NCI-H748 treated with DMSO at 0.1 percent for 48 hours (cell line): ENCODE measurements at places on chromosomes 13 and 19.
A peak's percentile ranks its signal among the peaks of the same experiment; 100 is the strongest.

DNA sequence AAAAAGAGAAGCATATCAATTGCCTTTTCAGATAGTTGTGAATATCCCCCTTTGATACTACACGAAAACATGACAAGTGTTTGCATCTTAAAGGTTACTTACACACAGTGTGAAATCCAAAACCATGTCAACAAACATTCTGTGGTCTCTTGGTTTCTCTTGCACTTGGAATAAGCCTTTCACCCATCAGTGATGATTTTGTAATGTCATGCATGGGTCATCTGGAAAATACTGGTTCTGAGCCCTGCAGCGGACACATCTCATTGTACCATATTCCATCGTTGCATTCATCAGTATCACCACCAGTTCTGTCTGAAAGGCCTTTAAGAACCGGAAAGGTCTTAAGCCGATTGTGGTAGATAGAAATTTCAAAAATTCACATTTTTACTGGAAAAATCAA, 65.4 kb upstream of the SOX1 start:
- DNase-seq, result no peak

DNA sequence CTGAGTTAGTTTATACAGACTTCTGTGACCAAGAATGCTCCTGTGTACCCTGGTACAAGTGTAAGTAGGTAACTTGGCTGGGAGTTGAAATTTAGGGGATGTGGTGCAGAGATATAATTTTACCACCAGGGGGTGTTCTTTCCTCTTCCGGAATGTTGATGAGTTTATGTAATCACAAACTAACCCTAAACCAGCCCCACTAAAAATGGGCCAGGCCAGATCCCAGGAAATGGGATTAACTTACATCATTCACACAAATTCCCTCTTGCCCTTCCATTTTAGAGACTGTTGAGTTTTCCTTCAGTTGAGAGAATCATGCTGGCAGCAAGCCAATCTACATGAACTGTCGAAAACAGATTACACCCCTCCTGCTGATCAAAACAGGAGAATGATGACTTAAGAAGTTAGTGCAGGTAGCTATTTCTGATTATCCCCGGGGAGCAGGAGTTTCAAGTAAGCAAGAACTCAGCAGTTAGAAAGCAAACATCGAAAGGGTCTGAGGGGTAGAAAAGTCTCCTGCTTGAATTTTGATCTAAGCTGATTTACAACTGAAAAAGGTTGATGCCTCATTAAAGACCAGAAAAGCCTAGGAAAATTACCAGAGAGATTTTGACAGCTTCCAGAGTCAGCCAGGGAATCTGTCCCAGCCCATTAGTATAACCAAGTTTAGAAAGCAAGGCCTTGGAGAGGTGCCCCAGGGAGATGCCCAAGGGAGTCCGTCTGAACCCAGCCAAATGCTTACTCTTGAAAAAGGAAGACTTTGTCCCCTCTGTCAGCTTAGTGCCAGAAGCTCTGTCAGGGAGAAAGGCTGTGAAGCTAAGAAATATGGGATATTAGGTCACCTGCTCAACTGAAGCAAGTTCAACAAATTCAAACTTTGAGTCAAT, 32.3 kb upstream of the MED4 start:
- DNase-seq, result peak; percentile 45

- peak; percentile 91 for DNase-seq
Measured at GRCh38 chr19:10928563-10929401, at the start of the genes TIMM29 and YIPF2. Gene TIMM29 (plus strand): TSS chr19:10928811. CDS start chr19:10928823, 12 bp downstream. Gene YIPF2 (minus strand): TSS chr19:10928639. CDS start chr19:10928410, 229 bp downstream.

GRCh38 chr19:4472174-4472974, at the start of gene HDGFL2:
Gene HDGFL2 (plus strand): TSS chr19:4472297. CDS start chr19:4472351, 54 bp downstream.
- no peak for DNase-seq

DNA sequence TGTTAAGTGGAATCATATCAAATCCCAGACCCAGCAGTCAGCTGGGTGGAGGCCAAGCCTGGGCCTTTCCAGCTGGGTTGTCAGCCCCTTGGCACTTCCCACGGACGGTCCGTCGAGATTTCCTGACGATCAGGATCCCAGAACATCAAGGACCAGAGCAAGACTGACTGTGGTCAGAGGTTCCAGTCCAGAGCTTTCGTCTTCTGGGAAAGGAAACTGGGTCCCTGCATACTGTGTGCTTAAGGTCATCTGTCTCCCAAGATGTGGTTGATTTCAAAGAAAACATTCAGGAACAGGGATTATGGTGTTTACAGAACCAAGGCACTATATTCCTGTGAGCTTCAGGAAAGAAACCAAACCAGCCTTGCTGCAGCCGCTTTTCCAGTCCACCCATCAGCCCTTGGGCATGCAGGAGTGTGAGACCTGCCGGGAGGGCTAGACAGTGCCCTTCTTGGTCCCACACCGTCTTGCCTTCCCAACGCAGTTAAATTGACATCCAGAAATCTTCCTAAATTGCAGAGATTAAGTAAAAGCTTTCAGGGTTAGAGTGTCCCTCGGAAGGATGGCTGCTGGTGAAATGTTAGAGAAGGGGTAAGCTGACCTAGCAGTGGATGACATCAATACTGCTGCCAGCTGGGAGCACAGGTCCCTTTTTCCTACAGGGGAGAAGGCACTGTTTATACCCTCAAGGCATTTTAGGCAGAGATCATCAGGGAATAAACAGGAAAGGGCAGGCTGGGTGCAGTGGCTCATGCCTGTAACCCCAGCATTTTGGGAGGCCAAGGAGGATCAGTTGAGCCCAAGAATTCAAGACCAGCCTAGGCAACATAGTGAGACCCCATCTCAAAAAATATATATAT, 5.0 kb upstream of the C19orf33 start:
- no peak for DNase-seq

- no peak for DNase-seq
Measured at GRCh38 chr13:54536112-54536511, 1507.5 kb downstream of the OLFM4 start.

GRCh38 chr13:54705738-54706137, 1677.1 kb downstream of the OLFM4 start:
- no peak for DNase-seq

DNA sequence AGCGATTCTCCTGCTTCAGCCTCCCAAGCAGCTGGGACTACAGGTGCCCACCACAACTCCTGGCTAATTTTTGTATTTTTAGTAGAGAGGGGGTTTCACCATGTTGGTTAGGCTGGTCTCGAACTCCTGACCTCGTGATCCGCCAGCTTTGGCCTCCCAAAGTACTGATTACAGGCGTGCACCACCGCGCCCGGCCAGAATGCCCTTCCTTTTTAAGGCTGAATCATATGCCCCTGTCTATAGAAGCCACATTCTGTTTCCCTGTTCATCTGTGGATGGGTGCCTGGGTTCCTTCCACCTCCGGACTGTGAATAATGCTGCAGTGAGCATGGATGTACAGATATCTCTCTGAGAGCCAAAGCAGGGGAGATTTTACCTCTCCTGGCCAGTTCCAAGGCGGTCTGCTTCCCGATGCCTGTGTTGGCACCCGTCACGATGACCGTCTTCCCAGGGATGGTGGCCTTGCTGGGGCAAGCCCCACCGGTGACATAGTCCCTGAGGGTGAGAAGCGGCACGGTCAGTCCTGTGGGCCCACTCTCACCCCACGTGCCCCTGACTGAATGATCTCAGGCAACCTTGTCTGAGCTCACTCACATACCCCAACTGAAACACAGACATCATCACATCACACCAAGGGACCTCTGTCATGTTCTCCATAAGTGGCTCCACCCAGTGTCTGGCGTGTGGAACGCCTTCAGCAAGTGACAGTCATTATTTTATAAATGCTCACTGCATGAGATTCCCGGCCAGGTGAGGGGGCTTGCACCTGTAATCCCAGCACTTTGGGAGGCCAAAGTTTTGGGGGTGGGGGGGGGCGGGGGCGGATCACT, 4.0 kb downstream of the RDH13 start:
- DNase-seq, result no peak

- DNase-seq, result no peak
Measured at GRCh38 chr13:70905035-70905434, 796.8 kb upstream of the KLHL1 start.

DNA sequence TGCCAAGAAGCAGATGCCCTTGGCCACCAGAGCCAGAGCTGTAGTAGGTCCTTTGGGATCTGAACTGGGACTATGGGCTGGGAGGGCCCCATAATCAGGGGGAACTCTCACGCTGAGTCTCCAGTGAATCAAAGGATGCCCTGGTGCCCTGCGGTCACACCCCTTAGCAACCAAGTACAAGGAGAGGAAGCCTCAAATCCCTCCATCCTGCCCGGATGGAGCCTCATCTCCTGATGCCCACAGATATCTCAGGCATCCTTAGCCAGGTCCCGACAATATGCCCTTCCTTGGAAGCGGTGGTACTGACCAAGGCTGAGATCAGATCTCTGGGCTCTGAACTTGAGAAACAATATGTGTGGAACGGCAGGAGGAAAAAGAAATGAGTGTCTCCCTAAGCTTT, 1.7 kb downstream of the PLEKHA4 start:
- no peak for DNase-seq

- DNase-seq, result peak; percentile 52
Measured at GRCh38 chr13:95536632-95537241, 15.8 kb upstream of the CLDN10 start.

- peak; percentile 62 for DNase-seq
Measured at GRCh38 chr13:59677966-59678814, 485.5 kb downstream of the DIAPH3 start.

- DNase-seq, result no peak
Measured at GRCh38 chr13:113075711-113076110, 29.9 kb upstream of the F7 start.

- no peak for DNase-seq
Measured at GRCh38 chr13:45564133-45564776, 51.3 kb downstream of the ERICH6B start.

GRCh38 chr13:65260946-65261891, 1968.9 kb downstream of the PCDH9 start:
- DNase-seq, result no peak

- no peak for DNase-seq
Measured at GRCh38 chr13:98917116-98917515, 60.7 kb downstream of the DOCK9 start.

- no peak for DNase-seq
Measured at GRCh38 chr19:28437390-28438346, 775.3 kb downstream of the UQCRFS1 start.

DNA sequence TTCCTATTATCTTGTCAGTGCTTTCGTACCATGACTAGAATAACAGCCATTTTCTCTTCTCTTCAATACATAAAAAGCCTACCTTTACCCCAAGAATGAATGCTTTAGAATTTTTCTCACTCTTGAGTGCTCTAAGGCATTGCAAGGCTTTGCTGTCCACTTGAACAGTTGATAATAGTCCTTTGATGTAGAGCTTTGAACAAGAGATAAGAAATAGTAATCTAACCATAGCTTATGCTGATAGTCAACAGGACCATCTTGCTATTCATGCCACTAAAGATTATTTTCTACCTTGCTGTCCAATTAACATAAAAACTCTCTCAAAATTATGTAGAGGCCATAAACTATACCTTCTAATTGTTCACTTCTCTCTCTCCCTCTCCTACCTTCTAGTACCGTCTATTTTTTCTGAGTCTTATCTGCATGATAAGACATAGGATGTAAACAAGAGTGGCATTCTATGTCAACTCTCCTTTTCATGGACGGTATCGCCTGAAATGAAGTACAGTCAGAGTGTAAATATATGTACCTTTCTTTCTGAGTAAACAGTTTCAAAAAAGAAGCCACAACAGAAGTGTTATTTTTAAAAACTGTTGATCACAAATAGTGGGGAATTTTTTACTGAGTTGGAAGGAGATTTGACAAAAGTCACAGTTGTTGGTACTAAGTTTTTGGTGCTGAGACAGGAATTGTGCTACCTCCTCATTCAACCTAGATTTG, 297.9 kb downstream of the NDFIP2 start:
- no peak for DNase-seq

DNA sequence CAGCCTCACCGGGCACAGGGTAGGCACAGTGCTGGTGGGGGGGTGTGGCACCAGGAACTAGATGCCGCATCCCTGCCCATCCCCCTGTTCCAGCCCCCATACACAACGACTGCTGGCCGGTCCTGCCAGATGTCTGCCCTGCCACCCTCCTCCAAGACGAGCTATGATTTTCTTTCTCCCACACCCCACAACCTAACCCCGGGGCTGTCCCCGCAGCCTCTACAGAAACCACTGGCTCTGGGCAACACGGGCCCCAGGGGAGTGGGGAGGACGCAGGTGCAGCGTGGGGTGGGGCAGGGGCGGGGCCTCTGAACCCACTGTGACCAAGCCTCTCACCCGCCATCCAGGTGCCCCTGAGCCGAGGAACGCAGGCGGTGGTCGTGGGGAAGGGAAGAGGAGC, 15.5 kb downstream of the PGLS start:
- no peak for DNase-seq

DNA sequence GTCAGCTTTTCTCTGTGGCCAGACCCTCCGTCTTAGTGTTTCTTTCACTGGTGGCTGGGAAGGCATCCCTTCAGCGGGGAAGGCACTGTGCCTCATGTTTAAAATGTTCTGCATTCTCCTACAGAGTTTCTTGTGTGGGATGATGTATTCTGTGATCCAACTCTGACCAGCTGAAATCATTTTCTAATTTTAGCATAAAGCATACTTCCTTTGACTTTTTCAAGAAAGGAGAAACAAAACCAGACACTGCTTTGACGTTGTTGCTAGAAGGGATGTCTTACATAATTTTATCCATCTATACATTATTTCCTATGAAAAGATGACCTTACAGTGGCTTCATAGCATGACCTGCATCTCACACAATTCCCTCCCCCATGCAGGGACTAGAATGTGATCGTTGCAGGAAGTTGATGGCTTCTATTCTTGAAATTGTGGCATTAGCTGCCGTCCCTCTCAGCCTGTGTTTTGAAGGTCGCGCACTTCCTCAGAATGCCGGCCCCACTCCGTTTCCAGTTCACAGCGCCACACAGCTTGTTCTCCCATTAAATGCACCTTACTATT, 38.6 kb upstream of the TEX29 start:
- no peak for DNase-seq

- DNase-seq, result no peak
Measured at GRCh38 chr19:3507371-3508120, 1.4 kb downstream of the FZR1 start.

GRCh38 chr13:94479616-94480015, at the start of gene DCT:
Gene DCT (minus strand): TSS chr13:94479682. CDS start chr13:94479255, 427 bp downstream.
- DNase-seq, result no peak

DNA sequence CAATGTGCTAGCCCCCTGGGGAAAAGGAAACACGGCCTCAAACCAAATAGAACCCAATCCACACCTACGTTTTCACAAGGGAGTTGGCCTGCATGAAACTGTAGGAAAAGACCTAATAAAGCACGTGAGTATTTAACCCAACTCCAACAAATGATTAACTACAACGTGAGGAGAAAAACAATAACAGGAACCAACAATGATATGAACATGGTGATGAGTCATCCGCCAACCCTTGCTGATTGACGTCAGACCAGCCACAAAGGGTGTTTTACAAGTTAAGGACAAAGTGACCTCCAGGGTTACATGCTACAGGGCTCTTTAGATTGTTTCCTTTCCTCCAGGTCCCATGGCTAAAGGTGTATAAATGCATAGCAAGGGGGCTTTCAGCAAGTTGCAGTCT, 460.5 kb downstream of the COG6 start:
- DNase-seq, result no peak

GRCh38 chr19:9058905-9059667, 27.8 kb upstream of the OR1M1 start:
- DNase-seq, result no peak
